ENCODE measurements at places on chromosomes 7 and 10.

DNA sequence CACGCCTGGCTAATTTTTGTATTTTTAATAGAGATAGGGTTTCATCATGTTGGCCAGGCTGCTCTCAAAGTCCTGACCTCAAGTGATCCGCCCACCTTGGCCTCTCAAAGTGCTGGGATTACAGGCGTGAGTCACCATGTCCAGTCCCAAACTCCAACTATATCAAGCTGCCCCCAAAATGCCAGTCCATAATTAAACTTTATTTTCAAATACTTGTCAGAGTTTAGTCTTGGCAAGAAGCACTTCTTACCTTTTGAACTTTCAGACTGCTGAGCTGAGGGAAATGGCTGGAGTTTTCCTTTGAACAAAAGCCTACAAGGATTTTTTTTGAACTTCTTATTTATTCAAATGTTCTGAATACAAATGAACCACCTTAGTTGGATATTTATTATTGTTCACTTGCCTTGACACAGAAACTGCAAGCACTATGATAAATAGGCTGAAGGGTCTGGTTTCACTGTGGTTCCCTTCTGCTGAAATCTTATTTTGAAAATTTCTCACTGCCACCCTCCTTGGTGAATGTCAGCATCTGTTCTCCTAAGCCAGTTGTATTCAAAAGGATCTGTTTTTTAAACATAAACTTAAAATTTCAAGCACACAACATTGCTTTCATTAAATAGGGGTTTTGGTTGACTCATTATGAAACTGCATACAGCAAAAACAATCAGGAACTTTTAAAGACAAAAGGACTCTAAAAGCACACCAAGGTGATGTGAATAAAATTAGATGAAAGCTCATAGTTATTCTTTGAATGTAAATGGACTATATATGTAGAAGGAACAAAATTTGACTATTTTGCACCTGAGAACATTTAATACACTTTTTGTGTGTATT, 101.7 kb upstream of the SLC26A5 start:
- DNase-seq: no peak

DNA sequence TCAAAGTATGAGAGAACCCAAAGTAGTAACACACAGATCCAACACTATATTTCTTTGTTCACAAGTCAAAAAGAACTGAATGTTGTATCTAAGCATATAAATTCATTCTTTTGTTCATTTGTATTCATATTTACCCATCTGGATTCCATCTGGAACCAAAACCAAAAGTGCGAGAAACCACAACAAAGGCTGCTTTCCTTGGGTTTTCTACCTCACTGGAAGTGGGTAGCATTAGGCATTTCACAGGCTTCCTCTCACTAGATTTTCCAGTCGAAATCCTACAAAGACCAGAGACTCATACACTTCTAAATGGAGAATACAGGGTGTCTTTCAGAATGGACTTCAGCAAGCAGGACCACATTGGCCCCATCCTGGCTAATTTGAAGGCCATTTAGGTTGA, 109.8 kb upstream of the WNT16 start:
- DNase-seq: no peak

DNA sequence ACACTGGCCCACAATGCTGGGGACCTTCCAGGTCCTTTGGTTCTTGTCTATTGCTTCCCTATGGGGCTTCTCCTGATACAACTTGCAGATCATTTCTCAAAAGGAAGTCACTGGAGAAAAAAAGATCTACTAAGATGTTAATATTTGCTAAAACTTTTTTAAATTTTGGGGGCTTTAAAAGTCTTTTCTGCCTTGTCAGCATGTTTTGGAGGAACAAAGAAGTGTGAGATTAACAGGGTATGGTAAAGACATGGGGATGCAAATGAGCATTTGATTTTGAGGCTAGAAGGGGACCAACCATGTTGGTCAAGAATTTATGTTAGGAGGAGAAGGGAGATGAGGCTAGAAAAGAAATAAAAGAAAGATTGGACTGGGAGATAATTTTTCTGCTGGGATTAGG, 515.4 kb downstream of the HTR7 start:
- DNase-seq: no peak

GRCh38 chr7:151597541-151598444, 78.1 kb upstream of the RHEB start:
- DNase-seq: no peak

DNA sequence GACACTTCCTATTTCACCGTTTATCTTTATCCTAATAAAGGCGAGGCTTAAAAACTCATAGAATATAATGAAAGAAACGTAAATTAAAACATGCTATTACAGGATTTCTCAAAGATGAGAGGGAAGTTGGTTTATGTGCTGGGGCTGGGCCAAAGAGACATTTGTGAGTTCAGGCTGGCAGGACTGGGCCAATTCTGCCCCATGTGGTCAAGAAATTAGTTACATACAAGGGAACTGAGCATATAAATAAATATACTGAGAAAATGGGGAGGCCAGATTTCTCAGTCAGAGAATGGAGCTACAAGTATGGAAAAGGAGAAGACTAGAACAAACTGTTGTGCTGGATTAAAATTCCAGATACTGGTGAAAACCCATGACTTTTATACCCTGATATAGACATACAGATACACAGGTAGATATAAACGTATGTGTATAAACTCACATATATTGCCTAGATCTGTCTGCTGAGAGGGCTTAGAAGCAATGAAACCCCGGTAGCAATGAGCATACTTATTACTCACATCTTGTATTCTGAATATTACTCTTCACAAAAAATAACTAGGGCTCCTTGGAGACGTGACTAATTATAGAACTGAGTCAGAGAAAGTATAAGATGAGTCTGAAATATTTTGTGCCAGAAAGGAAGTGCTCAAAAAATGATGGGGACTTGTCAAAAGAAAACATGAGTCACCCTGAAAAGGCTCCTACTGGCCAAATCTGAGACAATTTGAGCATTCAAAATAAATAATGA, 155.7 kb upstream of the FGFR2 start:
- no peak for DNase-seq

DNA sequence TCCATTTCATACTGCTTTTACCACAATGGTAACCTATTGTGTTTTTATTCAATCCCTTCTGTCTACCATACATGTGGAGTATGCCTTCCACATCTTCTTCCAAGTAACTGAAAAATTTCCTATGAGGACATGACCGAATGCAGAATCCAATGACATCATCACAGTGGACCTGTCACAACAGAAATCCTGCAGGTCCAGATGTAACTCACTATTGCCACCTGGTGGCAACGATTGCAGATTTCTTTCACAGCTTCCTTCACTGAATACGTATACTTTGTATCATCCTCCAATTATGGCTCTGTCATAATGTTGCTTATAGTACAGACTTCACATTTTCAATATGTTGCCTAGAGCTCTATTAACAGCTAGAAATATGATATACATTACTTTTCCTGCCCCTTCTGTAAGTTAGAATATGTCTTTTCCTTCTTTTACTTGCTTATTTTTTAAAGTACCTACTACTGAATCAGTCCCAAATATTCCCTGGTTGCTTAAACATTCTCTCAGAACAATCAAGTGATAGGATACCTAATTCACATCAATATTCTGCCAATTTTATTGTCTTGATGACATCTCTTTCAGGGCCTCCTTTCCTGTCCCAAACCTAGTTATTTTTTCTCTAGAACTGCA, 45.4 kb downstream of the SLC13A1 start:
- DNase-seq: no peak

GRCh38 chr7:44665531-44666213, 59.2 kb downstream of the OGDH start:
- no peak for DNase-seq

GRCh38 chr7:458511-459245, 61.0 kb downstream of the PDGFA start:
- no peak for DNase-seq

GRCh38 chr10:7157091-7157490, 253.7 kb downstream of the SFMBT2 start:
- DNase-seq: no peak

DNA sequence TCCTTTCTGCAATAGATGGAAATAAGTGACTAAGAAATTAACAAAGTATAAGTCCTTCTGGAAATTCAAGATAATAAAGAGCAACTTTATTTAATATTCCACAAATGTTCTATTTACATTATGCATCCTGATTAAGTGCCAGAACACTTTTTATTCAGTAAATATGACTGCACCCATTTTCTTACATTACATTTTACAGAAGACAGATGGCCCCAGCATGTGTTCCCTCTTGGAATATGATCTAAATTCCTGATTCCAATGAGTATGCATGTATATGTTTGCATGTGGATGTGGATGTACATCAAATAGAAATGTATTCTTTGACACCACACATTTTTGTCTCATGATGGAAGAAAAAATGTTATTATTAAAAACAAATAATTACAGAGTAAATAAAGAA, 628.7 kb upstream of the SEMA3D start:
- DNase-seq: no peak

DNA sequence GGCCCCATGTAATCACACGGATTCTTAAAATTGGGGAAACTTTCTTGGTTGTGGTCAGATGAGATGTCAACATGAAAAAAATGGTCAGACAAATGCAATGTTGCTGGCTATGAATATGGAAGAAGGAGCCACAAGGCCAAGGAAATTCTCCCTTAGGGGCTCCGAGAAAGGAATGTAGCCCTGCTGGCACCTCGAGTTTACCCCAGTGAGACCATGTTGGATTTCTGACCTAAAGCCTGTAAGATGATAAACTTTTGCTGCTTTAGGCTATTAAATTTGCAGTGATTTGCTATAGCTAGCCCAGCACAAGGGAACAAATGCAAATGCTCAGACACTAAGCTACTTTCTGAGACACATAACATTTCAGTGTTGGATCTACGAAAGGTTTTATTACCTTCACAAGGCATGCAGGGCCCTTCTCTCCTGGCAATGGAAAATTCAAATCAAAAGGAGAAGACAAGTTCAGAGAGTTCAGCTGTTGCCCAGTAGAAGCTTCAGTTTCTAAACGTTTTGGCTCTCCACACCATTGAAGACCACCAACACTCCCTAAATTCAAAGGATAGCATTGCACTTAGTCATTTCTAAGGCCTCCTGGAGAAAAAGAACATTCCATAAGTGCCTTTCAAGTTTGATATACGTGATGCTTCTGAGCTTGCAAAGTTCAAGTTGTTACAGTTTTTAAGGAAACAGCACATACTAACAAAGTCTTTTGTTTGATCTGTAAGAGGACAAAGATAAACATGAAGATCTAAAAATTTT, 23.4 kb downstream of the MCMBP start:
- DNase-seq: no peak

- no peak for DNase-seq
Measured at GRCh38 chr10:86670290-86670811, 2.0 kb downstream of the LDB3 start.

- no peak for DNase-seq
Measured at GRCh38 chr7:157517782-157518513, 181.1 kb downstream of the DNAJB6 start.

GRCh38 chr7:95246831-95247370, 77.4 kb downstream of the PON1 start:
- DNase-seq: no peak

- DNase-seq: no peak
Measured at GRCh38 chr10:101745074-101745696, 30.7 kb downstream of the FGF8 start.

GRCh38 chr10:100043344-100043743, 33.6 kb upstream of the DNMBP start:
- no peak for DNase-seq

DNA sequence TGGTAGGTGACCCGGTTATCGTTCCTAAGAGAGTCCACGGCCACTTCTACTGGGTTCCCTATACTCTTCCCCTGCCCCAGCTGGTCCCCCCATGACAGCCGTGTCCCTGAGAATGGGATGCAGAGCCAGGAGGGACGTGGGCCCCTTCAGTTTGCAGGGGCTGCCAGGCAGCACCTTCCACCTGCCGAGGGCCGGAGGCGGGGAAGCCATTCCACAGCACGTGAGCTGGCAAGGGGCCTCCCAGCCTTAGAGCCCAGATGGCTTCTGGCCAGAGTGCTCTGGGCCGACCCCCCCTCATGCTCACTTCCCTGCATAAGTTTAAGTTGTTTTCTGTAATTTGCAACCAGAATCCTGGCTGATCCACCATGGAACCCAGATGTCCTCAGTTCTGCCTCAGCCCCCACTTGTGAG, 39.0 kb downstream of the DIP2C start:
- no peak for DNase-seq

DNA sequence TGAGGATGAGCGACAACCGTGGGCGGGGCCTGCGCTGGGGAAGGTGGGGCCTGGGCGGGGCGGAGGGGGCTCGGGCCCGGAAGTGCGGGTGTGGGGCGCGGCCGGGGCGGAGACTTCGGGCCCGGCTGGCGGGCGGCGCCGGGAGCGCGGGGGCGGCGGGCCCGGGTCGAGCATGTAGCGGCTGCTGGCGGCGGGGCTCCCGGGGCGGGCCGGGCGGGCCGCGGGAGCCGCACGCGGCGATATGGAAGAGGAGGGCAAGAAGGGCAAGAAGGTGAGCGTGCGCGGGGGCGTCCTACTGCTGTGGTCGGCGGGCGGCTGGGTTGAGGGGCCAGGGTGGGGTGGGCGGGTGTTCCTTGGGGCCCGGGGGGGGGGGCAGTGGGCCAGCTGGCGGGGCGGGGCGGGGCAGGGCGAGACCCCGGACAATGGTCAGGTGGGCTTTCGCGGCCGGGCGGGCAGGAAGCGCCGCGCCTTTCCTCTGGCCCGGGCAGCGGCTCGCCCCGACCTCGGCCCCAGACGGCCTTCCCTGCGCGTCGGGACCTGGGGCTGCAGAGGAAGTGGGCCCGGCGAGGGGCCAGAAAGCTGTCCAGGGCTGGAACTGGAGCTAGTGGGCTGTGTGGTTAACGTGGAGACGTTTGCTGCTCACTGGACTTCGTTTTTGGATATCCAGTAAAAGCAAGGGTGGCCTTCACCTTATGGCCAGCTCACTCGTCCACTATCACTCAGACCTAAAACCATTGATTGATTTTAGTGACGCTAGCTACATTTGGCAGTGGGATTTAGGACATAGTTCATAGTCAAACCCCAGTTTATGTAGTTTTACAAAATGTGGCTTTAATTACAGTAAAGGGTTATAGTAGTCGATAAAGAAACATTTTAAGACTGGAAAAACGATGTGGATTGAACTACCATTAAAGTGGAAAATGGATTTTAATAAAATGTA, at the start of gene CCM2:
Gene CCM2 (plus strand): TSS at position 109 of the 940 bp plus-strand sequence. CDS start 133 bp downstream, at position 242.
- DNase-seq: no peak

GRCh38 chr7:65475734-65476319, 102.2 kb downstream of the ZNF92 start:
- peak; percentile 2 for DNase-seq

GRCh38 chr10:55495555-55495954, 694.5 kb upstream of the PCDH15 start:
- no peak for DNase-seq
